ENCODE measurements at places on chromosomes 1 and 21. TPM values are rescaled to one million over a fixed set of nuclear protein-coding genes. Genes with fewer than 3 reads are reported as not detected.

GON4L gene
- total RNA-seq, result 13.0 TPM

L1TD1 gene
- not detected for total RNA-seq

- no peak for DNase-seq
These were observed 735.9 kb downstream of the KCNT2 start for GRCh38 chr1:195872376-195872775.

DNA sequence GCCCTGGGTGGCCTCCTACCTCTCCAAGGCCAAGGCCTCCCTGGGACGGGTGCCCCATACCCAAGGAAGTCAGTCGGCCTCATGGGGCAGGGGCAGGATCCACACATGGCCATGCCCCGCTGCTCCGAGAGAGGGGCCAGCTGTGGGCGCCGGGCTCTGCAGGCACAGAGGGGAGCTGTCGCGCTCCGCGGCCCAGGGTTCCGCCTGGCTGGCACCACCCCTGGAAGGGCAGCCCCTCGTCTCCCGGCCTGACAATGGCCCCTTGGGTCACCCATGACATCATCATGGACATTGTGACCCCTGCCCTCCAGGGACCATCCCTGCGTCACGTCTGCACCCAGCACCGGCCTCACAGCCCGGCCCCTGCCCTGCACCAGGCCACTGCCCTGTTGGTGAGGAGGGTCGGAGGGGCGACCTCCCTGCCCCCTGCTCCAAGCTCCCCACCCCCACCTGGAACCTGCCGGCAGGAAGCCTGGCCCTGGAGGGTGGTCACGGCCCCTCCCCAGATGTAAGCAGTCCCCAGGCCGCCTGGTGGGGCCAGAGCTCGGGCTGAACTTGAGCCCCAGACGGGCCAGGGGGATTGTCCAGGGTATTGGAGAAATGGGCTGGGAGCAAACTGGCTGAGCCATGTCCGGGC is 5.8 kb downstream of the TTLL10 start:
- DNase-seq, result no peak

DNA sequence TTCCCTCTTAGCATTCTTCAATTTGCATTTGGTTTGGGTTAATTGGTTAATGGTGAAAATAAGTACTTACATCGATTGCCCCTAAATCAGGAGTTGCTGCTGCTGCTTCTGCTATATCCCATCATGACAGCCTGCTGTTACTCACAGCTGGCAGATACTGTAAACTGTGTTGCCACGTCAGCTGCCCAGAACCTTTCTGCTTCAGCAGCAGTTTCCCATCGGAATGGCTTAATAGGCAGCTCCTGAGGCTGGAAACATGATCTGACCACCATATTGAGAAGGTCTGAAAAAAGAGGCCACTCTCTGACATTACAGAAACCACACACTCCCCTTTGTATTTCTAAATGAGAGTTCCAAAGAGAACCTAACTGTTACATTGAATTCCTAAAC is 14.3 kb upstream of the SEC16B start:
- DNase-seq, result peak; percentile 86
